ENCODE measurements at places on chromosomes 4 and X.

- no peak for DNase-seq
Observed at GRCh38 chrX:24702362-24703184, 8.9 kb downstream of the POLA1 start.

GRCh38 chr4:3858046-3858730, 92.0 kb downstream of the ADRA2C start:
- DNase-seq = no peak

GRCh38 chr4:83209419-83209818, 75.2 kb downstream of the COQ2 start:
- no peak for DNase-seq

DNA sequence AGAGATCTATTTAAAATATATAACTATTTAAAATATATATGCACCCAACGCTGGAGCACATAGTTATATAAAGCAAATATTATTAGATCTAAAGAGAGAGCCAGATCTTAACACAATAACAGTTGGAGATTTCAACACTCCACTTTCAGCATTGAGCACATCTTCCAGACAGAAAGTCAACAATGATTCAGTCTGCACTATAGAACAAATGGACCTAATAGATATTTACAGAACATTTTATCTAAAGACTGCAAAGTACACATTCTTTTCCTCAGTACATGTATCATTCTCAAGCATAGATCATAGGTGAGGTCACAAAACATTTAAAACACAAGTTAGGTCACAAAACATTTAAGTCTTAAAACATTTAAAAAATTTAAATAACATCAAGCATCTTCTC, 36.4 kb downstream of the NLRP2B start:
- DNase-seq = no peak

DNA sequence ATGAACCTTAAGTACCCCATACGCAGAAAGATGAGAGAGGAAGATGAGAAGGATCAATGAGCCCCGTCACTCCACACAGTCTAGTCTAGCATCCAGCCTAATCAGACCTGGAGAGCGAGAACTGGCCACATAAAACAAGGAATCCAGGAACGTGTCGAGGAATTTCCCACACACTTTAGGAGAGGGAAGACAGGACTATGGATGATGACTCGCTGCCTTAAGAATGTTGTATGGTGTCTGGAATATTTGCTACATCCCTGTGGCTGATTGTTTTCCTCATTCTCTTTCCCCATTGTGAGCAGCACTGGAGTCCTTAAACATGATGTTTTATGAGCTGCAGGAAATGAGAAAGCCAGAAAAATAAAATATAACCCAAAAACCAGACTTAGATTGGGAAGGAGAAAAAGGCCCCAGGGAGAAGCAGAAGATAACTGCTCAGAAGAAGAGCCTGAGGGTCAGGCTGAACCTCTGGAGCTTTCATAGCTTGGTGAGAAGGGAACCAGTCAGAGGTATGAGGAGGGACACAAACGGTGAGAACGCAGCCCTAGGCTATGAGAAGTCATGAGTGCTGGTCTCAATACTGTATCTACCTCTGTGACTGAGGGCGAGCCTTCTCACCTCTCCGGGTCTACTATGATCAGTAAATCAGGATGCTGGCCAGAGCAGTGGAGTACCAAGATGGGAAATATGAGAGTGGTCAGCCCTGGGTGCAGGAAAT, 139.5 kb upstream of the NOCT start:
- DNase-seq = no peak

DNA sequence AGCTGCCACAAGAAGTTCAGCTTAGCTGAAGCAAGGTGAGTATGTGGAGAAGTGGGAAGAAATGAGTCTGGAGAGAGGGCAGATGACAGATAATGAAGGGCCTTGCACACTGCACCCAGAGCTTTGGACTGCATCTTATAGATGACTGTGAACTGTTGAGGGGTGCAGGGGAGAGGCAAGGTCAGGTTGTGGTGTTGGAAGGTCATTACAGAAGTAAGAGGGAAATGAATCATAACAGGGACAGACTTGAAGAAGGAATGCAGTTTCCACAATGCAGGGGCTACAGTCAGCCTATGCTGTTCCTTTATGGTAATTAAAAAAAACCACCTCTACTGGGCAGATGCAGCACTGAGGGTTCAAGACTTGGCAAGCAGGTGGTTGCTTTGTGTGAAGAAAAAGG, 4.8 kb upstream of the IGFBP7 start:
- DNase-seq = no peak

DNA sequence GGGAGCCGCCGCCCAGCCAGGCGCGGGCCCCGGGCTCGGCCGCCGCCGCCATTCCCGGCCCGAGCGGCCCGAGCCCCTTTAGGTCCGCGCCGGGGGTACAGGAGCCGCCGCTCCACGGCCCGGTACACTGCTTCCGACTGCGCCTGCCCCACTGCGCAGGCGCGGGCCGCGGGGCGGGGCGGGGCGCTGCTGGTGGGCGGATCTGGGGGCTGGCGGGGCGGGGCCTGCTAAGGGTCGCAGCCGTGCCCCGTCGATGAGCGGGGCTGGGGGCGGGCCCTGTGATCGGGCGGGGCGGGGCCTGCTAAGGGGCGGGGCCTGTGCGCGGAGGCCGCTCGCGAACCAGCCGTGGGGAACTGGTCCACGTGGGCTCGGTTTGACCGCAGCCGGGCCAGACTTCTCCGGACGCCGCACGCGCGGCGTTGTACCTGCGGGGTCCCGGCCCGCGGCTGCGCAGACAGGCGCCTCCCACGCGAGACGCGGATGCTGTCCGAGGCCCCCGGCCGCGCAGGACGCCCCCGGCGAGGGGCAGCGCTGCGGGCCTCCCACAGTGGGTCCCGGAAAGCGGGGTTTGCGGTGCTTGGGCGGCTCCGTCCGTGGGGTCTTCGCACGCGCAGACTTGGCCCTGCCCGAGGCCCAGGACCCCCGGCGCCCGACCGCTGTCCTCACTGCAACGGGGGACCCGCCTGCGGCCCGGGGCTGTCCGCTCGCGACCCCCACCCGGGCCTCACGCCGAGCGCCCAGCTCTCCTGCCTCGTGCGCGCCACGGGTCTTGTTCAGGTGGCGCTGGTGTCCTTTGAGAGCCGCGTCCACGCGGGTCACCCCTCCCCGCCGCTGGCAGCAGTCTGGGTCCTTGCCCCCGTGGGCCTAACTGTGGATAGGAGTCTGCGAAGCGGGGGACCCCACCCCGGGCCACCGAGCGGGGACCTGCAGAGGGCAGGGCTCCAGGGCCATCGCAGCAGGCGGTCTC, at the start of gene DGKQ:
DGKQ (minus strand) TSS at position 139 of the 967 bp plus-strand sequence; CDS start at position 52, 87 bp downstream.
- DNase-seq = no peak

GRCh38 chr4:116342143-116342542, 743.2 kb downstream of the TRAM1L1 start:
- DNase-seq = no peak

- DNase-seq = no peak
Observed at GRCh38 chr4:80016506-80016905, 56.5 kb downstream of the ANTXR2 start.

GRCh38 chr4:13559413-13559812, 15.1 kb upstream of the NKX3-2 start:
- no peak for DNase-seq

DNA sequence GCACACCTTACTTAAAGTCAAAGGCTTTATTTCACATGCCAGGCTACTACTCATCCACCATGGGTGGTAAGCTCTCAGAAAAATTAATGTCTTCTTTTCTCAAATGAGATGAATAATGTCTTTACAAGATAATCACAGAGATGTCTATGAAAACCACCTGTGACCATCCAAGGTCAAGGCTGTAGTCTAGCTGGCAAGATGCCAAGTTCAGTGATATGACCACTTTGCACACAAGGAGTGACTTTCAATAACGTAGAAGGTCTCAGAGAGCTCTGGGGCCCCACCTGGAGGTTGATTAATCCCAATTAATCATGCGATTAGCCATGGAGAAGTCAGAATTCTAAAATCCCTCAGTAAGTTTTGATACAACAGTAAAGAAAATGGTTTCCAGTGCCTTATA, 20.5 kb downstream of the ANOS1 start:
- no peak for DNase-seq

DNA sequence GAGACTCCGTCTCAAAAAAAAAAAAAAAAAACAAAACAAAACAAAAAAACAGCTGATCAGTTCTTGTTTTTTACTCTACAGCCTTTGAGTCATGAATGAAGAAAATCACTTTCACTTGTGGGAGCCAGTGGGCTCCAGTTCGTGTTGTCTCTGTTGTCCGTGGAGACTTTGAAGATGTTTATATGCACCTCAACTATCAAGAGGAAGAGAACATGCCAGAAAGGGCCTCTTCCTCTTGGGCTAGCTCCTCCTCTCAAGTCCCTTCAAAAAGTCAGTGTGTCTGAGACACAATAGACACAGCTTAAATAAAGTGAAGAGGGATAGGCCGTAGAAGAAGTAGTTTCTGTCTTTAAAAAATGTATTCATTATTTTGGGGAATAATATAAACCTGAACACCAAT, 182.7 kb downstream of the KDR start:
- DNase-seq = no peak

GRCh38 chr4:77395481-77395880, 210.1 kb upstream of the CXCL13 start:
- no peak for DNase-seq

GRCh38 chr4:125254106-125254505, 60.6 kb upstream of the FAT4 start:
- no peak for DNase-seq

- no peak for DNase-seq
Observed at GRCh38 chr4:44646151-44646550, 5.3 kb downstream of the YIPF7 start.

DNA sequence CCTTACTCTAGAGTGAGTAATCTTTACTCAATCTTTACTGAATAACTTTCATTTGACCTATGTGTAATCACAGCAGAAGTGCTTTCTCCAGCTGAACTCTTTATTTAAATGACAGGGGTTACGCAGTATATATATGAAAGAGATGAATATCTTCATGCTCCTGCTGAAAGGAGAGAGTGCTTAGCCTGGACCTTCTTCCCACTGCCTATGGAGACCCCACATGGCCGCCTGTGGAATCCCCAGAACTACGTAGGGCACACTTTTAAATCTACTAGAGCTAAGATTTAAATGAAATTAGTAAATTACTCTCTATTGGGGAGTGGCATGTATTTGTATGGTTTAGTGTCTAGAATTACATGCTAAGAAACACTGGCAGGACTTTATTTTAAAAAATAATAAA, 391.2 kb downstream of the ANKRD50 start:
- no peak for DNase-seq

DNA sequence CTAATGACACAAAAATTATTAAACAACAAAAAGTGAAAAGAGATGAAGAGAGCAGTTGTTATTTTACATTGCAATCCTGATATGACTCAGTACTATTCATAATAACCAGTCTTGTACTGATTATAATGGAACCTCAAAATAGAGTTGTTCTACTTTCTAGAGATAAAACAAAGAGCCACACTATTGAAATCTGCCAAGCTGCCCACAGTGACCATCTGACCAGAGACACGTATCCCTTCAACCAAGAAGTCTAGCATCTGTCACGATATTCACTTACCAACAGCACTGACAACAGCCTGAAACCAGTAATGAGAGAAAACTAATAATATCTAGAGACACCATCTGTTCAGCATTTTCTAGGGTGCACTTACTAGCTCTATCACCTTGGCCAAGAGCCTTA, 466.7 kb downstream of the NKX6-1 start:
- no peak for DNase-seq

GRCh38 chr4:39472396-39472795, 13.5 kb downstream of the LIAS start:
- no peak for DNase-seq

DNA sequence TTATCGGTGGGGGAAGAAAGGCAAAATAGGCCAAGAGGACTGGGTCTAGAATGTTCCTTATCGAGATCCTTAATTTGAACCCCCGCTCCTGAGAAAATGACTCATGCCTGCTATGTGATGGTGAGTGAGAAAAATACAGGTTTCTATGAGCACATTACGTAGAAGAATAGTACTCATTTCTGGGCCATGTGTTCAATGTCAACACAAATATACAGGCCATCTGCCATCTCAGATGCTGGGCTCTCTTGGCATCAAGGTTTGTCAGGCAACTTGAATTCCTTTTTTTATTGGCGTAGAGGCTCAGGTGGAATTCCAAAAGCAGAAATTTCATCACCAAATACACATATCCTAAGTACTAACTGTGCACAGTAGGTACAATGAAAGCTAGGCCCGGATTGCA, 81.4 kb upstream of the TRIM2 start:
- no peak for DNase-seq

GRCh38 chr4:42151568-42152506, 618 bp downstream of the BEND4 start:
- DNase-seq = no peak
